ENCODE measurements at places on chromosomes 6 and 20.

DNA sequence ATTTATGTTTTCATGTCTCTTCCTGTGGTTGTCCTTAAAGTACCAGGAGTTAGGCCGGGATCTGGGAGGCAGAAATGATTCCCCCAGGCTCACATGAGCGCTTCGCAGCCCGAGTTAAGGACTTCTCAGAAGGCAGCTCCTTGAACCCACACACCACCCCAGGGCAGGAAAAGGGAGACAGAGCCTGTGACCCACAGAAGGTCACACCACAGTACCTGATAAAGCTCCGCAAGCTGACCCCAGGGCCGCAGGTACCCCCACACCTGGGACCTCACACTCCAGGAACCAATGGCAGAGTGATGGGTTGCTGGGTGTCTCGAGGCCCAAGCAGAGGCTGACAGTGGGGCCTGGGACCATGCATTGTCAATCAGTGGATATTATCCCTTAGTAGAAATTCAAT lies 207.6 kb downstream of the CDH4 start:
- no peak for DNase-seq

GRCh38 chr6:79607000-79607399 lies 24.1 kb upstream of the SH3BGRL2 start:
- DNase-seq: no peak

GRCh38 chr6:107556082-107556481 lies 66.2 kb downstream of the SOBP start:
- DNase-seq: no peak

DNA sequence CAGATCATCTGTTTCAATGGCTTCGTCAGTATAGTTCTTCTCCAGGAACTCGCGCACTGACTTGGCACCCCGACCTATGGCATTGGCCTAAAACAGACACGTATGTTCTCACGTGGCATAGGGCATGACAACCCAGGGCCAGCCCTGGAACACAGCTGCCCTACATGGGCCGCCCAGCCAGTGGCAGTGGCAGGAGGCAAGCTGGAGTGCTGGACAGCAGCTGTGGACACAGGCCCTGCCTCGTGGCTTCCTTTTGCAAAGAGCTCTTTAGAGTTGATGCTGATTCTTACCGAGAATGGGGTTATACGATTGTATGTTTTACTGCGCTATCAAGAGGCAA lies 5.0 kb downstream of the PSMA7 start:
- DNase-seq: no peak

DNA sequence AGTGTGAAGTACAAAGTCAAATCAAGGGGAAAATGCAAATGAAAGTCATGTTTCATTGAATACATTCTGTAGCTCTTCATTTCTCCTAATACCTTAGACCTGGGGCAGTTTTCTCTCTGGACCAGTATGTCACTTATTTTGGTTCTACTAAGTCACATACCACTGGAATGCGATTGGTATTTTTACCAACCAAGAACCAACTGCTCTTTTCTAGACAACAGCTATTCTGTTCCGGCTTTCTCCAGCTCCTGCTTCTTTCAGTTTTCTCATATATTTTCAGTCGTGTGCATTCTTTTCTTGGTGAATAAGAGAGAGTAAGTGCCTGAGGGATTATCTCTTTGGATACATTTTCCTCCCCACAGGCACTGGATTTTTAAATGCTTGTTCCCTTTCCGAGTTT lies 39.2 kb upstream of the SPACA1 start:
- no peak for DNase-seq
